ENCODE measurements at places on chromosomes 2 and 18. TPM values are rescaled to one million over a fixed set of nuclear protein-coding genes. Genes with fewer than 3 reads are reported as not detected.

CHAC2 gene
- total RNA-seq = 8.1 TPM

SERPINB10 gene
- total RNA-seq = not detected

LRP1B gene
- total RNA-seq = 0.07 TPM

DNA sequence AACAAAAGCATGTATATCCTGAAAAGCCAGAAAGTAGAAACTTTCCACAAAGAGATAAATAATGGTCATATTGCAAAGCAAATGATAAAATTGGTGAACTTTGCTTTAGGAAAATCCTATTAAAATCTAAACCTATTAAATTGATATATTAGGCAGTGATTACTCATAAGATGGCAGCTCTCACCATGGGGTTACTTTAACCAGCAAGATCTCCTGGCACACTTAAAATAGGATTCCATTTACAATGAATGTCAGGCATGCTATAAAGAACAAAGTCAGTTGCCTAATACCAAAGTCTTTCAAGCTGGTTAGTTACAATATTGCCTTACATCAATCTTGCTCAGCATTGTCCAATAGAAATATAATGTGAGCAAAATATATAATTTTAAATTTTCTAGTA, 816.2 kb downstream of the BCL11A start:
- DNase-seq = no peak

DNA sequence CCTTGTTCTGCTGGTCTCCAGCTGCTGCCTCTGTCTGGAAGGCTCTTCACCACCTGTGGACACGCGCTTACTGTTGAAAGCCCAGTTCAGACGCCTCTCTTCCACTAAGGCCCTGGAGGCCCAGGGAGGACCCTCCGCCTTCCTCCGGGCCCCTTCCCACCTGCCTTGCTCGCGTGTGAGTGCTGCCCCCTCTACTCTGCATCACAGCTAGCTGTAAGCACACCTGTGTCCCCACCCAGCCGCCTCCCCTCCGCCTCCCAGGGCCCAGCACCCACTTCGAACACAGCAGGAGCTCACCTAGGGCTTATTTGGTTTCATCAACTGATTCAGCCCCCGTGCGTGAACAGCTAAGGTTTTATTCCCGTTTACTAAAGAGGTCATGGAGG, 49.7 kb downstream of the KCNF1 start:
- DNase-seq = no peak

DNA sequence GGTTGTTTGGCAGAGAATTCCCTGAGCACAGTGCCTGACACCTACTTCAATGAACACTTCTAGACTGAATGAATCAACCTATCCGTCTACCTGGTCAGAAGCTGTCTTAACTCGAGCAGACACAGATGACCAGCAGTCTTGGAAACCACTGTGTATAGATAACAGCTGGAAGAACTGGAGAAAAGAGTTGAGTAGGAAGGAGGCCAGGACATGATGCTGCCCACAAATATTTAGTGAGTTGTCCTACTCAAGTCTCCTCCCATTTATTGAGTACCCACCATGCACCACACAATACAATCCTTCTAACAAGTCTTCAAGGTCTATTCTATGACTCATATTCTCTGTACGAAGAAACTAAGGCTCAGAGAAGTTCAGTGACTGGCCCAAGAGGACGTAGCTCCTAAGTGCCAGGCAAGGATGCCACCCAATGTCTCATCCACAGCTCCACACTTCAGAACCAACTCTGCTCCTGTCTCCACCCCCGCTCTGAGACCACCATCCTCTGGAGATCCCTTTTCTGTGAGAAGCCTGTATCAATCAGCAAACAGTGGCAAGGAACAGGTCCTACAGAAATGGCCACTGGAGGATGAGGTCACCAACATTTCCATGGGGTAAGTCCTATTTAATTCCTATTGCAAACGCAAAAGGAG, 62.2 kb downstream of the GALNT14 start:
- DNase-seq = no peak

GRCh38 chr2:233838251-233838650, 16.1 kb downstream of the HJURP start:
- DNase-seq = no peak

DNA sequence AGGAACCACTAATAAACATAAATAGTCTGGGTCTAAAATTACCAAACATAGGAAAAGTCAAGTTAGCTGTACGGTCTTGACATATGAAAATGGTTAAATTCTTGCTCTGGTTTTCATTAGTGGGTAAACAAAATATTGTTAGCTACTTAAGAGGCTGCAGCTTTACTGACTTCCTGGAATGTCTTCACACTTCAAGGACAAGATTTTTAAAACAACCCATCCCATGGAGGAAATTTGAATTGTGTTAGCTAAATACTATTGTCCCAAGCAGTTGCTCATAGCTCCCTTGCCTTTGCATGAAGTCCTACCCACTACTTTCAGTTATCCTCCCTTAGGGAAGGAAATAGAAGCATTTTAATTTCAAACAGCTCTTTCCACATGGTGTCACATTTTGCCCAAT, 128.5 kb downstream of the EPHA4 start:
- no peak for DNase-seq

GRCh38 chr2:33391529-33392255, 84.8 kb upstream of the RASGRP3 start:
- no peak for DNase-seq

- DNase-seq = peak; percentile 33
Observed at GRCh38 chr18:24659827-24660720, 199.6 kb downstream of the HRH4 start.

GRCh38 chr2:47076586-47077441, 78.3 kb downstream of the STPG4 start:
- peak; percentile 76 for DNase-seq

- DNase-seq = no peak
Observed at GRCh38 chr18:45221363-45221762, 393.9 kb upstream of the SLC14A2 start.

GRCh38 chr18:62634979-62635630, 80.2 kb upstream of the PHLPP1 start:
- DNase-seq = no peak

GRCh38 chr2:241498115-241499070, 10.0 kb downstream of the STK25 start:
- DNase-seq = no peak

- DNase-seq = no peak
Observed at GRCh38 chr2:104897515-104898184, 43.7 kb downstream of the POU3F3 start.

DNA sequence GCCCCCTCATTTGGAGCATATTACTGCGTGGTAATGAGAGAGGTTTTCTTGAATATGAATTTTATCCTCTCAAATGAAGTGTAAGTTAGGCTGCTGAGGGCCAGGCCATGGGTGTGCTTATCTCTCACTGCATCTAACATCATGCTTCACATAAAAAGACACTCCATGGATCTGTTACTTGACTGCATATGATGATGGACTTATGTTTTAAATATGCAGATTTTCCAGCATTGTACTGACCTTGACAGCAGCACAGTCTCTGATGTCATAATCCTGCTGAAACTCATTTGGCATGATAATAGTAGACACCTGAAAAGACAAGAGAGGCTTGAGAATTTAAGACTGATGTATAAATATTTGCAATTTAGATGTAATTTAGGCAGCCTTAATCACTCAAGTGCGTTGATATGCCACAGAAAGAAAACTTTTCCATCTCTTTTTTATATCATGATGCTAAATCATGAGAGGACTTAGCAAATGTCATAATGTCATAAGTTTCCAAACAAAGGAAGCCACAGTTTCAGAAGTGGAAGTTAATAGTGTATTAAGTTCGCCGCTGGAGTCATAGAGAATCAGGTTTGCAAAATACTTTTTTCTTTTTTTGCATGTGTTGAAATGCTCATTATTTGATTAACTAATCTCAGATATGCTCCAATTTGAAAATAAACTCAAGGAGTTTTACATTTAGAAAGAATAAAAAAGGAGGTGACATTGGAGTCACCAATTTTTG, 62.7 kb upstream of the CD302 start:
- DNase-seq = no peak

- no peak for DNase-seq
Observed at GRCh38 chr18:51630706-51631105, 433.2 kb upstream of the MEX3C start.
